A172 (cell line): ENCODE measurements at places on chromosomes 3 and 15. TPM values are rescaled to one million over a fixed set of nuclear protein-coding genes. Genes with fewer than 3 reads are reported as not detected.

Gene EAF1
- total RNA-seq, result 19.7 and 20.7 TPM in 2 replicates

Gene VPS18
- 39.7 and 41.7 TPM in 2 replicates for total RNA-seq

Gene PARP15
- total RNA-seq, result not detected in 2 replicates

Gene RBMS3
- total RNA-seq, result 12.3 and 14.9 TPM in 2 replicates

Gene RAB6B
- total RNA-seq, result 0.33 and 1.3 TPM in 2 replicates

Gene GP5
- total RNA-seq, result 0.02 and 0.10 TPM in 2 replicates

Gene GRAMD2A
- 3.2 TPM in 1 of 2 replicates, not detected in the other for total RNA-seq

Gene TMF1
- total RNA-seq, result 20.3 and 24.4 TPM in 2 replicates

Gene CHAC1
- total RNA-seq, result 4.7 and 5.8 TPM in 2 replicates

Gene ZIC4
- 1.4 and 5.2 TPM in 2 replicates for total RNA-seq

Gene SYNPR
- total RNA-seq, result not detected in 2 replicates

Gene MCF2L2
- 0.22 and 0.41 TPM in 2 replicates for total RNA-seq

Gene CGNL1
- 3.4 and 4.7 TPM in 2 replicates for total RNA-seq

Gene IL17RB
- not detected in 2 replicates for total RNA-seq

Gene SLC28A2
- total RNA-seq, result not detected in 2 replicates

Gene SKIC8
- total RNA-seq, result 71.9 and 86.4 TPM in 2 replicates

Gene GRIP2
- 0.10 TPM in 1 of 2 replicates, not detected in the other for total RNA-seq

Gene RARRES1
- not detected in 2 replicates for total RNA-seq

Gene IFT122
- total RNA-seq, result 21.5 and 22.3 TPM in 2 replicates

Gene GHSR
- not detected in 2 replicates for total RNA-seq

Gene SPSB4
- 1.1 and 2.9 TPM in 2 replicates for total RNA-seq

Gene ATP13A4
- total RNA-seq, result not detected in 2 replicates

Gene MCCC1
- 22.0 and 24.1 TPM in 2 replicates for total RNA-seq

Gene ETV5
- 36.0 and 41.2 TPM in 2 replicates for total RNA-seq

Gene ZNF774
- total RNA-seq, result 1.8 and 8.3 TPM in 2 replicates

Gene MOBP
- total RNA-seq, result not detected in 2 replicates

Gene DUOXA2
- not detected in 2 replicates for total RNA-seq

Gene A4GNT
- total RNA-seq, result not detected in 2 replicates

Gene DNAH12
- 0.12 TPM in 1 of 2 replicates, not detected in the other for total RNA-seq

Gene HCLS1
- 0.24 and 0.83 TPM in 2 replicates for total RNA-seq

Gene AP2M1
- total RNA-seq, result 717 and 879 TPM in 2 replicates

Gene LRRC34
- total RNA-seq, result not detected in 2 replicates

Gene NPRL2
- total RNA-seq, result 23.1 and 24.8 TPM in 2 replicates

Gene LAMB2
- 189 and 192 TPM in 2 replicates for total RNA-seq

Gene HES1
- 3.1 and 4.5 TPM in 2 replicates for total RNA-seq

Gene ROBO1
- total RNA-seq, result 11.2 and 12.2 TPM in 2 replicates

Gene NME9
- not detected in 2 replicates for total RNA-seq

Gene ATP8B4
- total RNA-seq, result 0.10 and 0.34 TPM in 2 replicates

Gene FBLN2
- 0.07 and 0.41 TPM in 2 replicates for total RNA-seq

Gene ERC2
- 0.26 TPM in 1 of 2 replicates, not detected in the other for total RNA-seq

Gene FAIM
- total RNA-seq, result 21.9 and 27.6 TPM in 2 replicates

Gene ATXN7
- 7.4 and 7.7 TPM in 2 replicates for total RNA-seq

Gene C3orf70
- total RNA-seq, result 2.1 and 2.4 TPM in 2 replicates

Gene SLC9C1
- total RNA-seq, result not detected in 2 replicates

Gene MUC13
- 0.17 TPM in 1 of 2 replicates, not detected in the other for total RNA-seq

Gene KLHL40
- total RNA-seq, result not detected in 2 replicates

Gene GPR149
- not detected in 2 replicates for total RNA-seq

Gene GOLGA8O
- total RNA-seq, result not detected in 2 replicates

Gene GPR171
- total RNA-seq, result not detected in 2 replicates

Gene HRG
- total RNA-seq, result not detected in 2 replicates

Gene CLDN11
- total RNA-seq, result not detected in 2 replicates

Gene MAGI1
- total RNA-seq, result 3.5 and 4.7 TPM in 2 replicates

Gene IL17RE
- total RNA-seq, result 0.81 and 1.3 TPM in 2 replicates

Gene MRPL47
- total RNA-seq, result 184 and 189 TPM in 2 replicates

Gene CYP8B1
- total RNA-seq, result not detected in 2 replicates

Gene APEH
- total RNA-seq, result 120 and 144 TPM in 2 replicates

Gene PLA2G4D
- not detected in 2 replicates for total RNA-seq

Gene TRIM59
- total RNA-seq, result 77.4 and 79.6 TPM in 2 replicates

Gene TMEM108
- total RNA-seq, result not detected in 2 replicates
